ENCODE measurements at places on chromosomes 2 and 18.

DNA sequence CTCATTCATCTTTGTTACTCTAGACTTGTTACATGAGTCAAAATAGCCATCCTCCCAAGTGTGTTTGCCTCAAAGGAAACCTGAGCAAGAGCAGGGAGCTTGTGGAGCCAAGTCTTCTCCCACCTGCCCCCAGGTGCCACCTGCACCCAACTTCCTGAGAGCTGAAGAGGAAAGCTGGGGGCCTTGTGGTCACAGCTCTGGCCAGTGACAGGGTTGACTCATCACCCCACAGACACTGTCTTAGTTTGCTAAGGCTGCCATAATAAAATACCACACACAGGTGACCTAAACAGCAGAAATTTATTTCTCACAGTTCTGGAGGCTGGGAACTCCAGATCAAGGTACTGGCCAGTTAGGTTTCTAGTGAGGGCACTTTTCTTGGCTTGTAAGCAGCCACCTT is 99.6 kb downstream of the TPGS2 start:
- no peak for DNase-seq

GRCh38 chr2:140905083-140905781 is 1225.6 kb downstream of the LRP1B start:
- no peak for DNase-seq

- DNase-seq = no peak
Observed at GRCh38 chr2:47203995-47204394, 48.9 kb upstream of the STPG4 start.

GRCh38 chr2:198045227-198045626 is 240.8 kb downstream of the PLCL1 start:
- no peak for DNase-seq

GRCh38 chr2:27721335-27721734 is 50.2 kb upstream of the MRPL33 start:
- no peak for DNase-seq

DNA sequence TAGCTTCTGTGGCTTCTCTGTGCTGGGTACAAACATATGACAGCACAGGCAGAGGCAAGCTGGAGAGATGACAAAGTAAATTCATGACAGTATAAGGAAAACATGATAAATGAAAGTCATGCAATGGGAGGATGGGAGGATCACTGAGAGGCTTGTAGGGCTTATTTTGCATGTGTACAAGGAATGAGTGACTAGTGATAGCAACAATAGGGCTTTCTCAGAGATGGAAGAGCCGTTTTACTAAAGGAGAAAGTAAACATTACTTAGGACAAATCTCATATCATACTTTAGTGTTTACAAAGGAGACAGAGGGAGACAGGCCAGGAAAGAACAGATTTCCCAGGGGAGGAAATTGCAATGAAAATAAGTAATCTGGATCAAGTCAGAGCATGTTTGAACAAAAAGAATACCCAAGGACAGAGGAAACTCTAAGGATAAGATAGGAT is 82.5 kb upstream of the RBMS1 start:
- DNase-seq = no peak

DNA sequence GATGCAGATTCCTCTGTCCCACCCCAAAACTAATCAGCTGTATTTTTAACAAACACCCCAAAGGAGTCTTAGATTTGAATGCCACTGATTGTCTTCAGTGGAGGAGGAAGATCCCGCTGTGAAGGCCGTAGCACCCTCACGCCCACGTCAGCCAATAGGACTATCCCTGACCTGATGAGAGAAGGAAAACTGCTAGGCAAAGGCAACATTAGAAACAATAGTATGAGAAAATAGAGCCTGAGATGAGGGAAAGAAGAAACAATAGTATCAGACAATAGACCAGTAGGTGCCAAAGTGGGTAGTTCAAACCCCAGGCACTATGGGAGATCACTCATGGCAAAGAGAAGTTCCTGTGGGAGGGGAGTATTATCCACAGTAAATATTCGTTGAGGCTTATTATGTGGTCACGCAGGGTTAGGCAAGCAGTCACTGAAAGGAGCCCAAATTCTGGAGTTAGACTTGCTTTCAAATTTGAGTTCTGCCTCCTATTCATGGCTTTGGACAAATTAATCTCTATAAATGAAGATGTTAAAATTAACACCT is 2.8 kb downstream of the PCBP1 start:
- DNase-seq = no peak

DNA sequence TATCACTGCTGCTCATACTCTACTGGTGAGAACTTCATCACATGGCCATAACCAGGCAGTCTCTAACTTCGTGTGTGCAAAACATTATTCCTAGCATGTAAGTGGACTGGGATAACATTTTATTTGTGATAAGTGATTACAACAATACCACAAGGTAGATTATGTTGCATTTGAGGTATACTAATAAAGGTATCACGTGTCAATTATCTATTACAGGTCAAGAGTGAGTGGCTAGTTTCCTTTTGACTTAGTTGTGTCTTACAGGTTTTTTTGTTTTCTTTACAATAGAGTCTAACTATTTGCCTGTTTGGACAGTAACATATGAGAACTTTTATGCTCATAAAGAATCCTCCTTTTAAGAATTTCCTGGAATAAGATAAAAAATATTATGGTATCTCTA is 67.2 kb upstream of the DSC1 start:
- no peak for DNase-seq

- no peak for DNase-seq
Observed at GRCh38 chr2:236616624-236617023, 47.0 kb downstream of the ACKR3 start.

- DNase-seq = no peak
Observed at GRCh38 chr2:201955231-201955630, 78.4 kb upstream of the FZD7 start.

DNA sequence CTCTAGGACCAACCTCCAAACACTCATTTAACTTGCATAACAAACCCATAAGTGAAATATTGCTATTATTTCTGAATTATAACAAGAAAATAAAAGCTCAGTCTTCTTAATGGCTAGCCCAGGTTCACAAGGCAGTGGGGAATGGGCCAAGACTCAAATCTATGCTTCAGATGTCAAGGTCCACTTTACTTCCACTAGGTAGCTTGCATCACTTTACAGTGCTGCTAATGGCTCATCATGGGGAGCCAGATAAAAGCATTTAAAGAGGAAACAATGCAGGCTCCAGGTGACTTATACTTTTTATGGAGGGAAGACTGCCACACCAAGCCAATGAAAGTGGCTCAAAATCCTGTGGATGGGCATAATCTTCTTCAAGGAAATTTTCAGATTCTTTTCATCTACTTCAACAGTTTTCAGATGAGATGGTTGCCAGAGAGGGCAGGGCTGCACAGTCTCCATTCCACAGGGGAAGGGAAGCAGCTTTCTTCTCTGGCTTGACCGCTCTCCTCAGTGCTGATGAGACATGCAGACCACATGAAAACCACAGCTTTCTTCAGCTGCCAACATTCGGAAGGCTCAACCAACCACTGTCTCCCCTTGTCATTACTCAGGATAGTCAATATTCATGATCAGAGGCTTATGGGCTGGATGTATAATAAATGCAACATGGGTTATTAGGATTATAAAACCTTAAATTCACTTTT is 361.9 kb upstream of the MEX3C start:
- DNase-seq = no peak
